Myocyte (in vitro differentiated cells): ENCODE measurements at places on chromosomes 7 and 10.

DNA sequence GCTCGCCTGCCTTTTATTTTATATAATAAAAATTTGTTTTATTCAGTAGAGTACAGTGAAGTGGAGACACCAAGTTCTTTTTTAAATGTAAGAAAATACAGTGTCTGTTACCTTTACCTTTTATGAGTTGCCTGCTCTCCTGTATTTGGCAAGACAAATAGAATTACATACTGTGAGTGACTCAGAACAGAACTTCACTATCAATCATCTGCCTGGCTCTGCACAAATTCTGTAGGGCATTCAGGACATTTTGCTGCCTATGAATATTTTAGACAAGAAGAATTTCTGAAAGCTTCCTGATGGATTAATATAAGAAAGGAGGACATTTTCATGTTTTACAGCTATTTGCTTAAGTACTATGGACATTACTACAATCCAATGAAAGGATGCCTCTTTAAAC, 135.4 kb upstream of the PHF14 start:
- no peak for DNase-seq

DNA sequence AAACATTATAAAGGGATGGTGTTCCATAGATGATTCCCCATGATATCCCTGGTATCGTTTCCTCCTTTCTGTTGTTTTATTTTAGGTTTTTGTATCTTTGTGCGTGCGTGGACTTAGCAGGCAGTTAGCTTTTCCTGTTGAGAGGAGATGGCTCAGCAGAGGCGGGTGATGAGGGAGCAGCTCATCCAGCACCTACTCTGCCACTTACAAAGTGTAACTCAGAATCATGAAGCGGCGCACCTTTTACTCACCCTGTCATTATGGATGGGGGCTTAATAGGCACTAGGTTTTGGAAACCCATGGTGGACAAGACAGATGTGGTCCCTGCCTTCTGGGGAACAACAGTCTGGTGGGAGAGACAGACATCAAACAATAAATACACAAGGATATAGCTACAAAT, 17.1 kb downstream of the FAM241B start:
- no peak for DNase-seq

DNA sequence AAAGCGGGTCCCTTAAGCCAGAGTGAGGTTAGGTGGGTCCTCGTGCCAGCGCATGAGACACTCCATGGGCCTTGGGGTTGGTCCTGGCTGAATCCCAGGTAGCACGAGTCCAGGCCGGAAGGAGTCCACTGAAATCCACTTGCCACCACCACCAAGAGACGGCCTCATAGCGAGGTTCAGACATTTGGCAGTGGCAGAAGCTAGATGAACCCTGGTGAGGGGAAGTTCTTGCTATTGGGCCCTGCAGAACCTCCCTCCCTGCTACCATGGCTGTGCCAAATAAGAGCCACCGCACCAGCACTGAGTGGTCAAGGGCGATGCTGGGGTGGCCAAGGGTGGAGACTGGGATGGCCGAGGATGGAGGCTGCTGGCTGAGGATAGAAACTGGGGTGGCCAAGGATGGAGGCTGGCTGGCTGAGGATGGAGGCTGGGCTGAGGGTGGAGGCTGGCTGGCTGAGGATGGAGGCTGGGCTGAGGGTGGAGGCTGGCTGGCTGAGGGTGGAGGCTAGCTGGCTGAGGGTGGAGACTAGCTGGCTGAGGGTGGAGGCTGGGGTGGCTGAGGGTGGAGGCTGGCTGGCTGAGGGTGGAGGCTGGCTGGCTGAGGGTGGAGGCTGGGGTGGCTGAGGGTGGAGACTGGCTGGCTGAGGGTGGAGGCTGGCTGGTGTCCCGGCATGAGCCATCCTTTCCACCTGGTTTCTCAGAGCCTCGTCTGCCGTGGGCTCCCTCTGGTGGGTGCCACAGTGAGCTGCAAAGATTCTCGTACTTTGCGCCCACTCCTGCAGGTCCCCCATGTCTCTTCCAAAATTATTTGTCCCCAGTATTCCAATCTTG, 88.2 kb downstream of the ELFN1 start:
- peak; percentile 48 for DNase-seq

DNA sequence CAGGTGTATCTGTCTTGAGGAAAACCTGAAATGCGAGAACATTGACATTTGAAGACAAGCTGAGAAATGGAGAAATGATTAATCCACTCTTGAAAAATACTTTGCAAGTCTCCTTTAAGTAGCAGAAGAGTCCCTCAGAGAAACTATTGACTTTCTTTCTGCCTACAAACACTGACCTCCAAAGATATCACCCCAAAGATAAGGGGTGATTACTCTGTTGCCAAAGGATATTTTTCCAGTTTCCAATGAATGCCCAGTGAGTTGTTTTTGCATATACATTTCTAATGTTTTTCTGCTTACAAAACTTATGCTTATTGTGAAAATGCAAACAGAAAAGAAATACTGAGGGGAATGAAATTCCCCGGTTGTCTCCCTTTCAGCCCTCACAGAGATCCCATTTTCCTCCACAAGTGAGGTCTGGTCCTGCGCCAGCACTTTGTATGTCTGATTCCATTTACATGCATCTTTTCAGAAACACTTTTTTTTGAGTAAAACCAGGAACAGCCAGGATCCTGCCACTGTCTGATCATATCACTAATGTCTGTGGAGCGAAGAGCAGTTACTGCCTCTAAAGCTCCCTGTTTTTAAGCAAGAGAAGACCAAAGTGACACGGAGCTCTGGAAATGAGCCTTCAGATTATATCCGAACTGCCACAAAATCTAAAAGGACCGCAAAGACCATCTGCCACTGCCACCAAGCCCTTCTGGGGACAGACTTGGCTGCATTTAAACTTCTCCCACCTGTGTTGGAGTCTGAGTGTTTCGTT, 82.9 kb upstream of the PDCD4 start:
- DNase-seq: no peak

DNA sequence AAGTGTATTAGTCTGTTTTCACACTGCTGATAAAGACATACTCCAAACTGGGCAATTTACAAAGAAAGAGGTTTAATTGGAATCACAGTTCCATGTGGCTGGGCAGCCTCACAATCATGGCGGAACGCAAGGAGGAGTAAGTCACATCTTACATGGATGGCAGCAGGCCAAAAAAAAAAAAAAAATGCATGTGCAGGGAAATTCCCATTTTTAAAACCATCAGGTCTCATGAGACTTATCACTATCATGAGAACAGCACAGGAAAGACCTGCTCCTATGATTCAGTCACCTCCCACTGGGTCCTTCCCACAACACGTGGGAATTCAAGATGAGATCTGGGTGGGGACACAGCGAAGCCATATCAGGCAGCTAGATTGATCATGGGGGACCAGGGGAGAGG, 136.8 kb downstream of the EXOC4 start:
- DNase-seq: no peak
